CD4-positive, alpha-beta memory T cell (primary cell): ENCODE measurements at places on chromosomes 1 and 21.

DNA sequence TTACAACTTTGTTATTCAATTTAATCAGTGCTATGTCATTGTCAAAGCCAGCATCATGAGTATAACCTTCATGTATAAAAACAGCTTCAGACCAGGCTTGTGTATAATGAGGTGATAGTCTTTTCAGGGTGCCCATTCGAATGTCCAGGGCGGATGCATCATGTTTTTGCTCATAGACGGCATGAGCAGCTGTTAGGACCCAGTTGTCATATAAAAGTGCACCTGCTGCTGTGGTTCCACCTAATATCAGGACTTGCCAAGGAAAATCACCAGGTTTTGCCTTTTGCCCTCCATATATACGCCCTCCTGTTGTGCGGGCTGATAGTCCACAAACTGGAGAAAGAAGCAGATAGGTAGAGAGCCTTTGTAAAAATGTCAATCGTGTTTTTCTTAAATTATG is 14.9 kb downstream of the TARDBP start:
- DNase-seq, result no peak

DNA sequence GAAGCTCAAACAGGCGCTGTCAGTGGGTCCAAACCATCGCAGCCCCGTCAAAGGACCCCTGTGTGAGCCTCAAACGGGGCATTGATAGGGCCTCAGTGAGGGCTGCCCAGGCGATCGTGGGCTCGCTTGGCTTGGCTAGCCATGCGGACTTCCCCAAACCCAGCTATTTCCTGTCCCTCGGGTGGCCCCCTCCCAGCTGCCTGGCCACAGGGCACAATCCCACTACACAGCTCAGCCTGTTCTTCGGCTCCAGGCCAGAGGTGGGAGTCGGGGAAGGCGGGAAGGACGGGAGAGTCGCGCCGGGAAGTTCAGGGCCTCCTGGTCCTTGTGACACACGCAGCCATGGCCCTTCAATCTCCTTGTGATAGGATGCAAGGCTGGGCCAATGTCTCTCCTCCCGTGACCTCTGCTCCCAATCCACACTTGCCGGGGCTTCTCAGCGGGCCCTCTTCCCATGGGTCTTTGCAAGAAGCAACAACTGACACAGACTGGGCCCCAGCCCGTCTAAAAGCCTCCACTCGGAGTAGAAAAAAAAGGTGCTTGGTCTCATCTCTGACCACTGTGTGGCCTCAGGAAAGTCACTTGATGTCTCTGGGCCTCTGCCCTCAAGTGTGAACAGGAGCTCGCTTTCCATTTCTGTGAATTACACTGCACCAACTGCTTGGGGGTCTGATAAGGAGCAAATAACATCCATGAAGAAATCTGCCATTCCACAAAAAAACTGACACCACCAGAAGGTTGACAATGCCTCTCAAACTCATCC is 7.1 kb upstream of the MATN1 start:
- no peak for DNase-seq

GRCh38 chr1:245290836-245291235 is 136.1 kb downstream of the KIF26B start:
- no peak for DNase-seq

- DNase-seq, result no peak
These were observed 6.5 kb downstream of the AK5 start for GRCh38 chr1:77288275-77288674.

- DNase-seq, result no peak
These were observed 161.4 kb upstream of the ARHGEF16 start for GRCh38 chr1:3292868-3293562.

DNA sequence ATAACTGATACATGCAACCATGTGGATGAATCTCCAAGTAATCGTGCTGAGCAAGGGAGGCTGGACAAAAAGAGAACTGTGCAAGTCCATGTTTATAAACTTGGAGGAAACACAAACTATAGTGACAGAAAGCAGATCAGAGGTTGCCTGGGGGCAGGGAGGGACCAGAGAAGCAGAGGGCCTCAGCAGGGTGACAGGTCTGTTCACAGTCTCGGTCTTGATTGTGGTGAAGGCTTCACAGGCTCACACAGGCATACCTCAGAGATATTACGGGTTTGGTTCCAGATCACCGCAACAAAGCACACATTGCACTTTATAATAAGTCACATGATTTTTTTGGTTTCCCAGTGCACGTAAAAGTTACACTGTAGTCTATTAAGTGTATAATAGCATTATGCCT is 28.5 kb downstream of the ACOT7 start:
- DNase-seq, result peak; percentile 73

GRCh38 chr1:169235568-169235967 is 129.1 kb downstream of the ATP1B1 start:
- no peak for DNase-seq

DNA sequence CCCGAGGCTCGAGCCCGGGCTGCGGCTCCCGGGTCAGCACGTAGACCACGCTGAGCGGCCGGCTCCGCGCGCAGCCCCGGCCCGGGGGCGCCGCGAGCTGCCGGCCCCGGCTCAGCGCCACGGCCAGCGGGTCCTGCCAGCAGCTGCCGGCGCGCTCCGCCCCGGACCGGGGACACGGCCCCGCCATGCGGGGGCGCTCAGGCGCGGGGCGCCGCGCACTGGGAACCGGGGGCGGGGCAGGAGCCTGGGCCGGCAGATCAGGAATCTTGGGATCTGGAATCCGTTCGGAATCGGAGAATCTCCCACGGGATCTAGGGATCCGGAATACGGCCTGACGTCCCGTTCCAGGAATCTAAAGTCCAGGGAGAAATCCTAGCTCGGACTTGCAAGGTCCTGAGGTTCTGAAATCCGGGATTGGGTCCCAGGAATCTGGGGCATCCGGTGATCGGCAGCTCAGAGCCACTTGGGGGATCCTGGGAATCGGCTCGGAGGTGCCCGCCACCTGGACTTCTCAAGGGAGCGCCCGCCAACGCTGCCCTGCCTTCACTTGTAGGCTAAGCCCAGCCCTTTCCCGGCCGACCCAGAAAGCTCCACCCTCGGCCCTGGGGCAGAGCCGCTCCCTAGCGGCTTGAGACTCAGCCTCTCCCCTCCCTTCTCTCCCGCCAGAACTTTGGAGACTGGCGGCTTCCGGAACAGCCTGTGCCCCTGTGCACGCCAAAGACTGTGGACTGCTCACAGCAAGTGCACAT is at the start of gene MAP3K6:
MAP3K6 (minus strand) TSS at position 551 of the 749 bp plus-strand sequence; CDS start at position 187, 364 bp downstream.
- DNase-seq, result peak; percentile 33

- no peak for DNase-seq
These were observed 40.0 kb downstream of the S1PR1 start for GRCh38 chr1:101276818-101277217.

GRCh38 chr1:119771016-119771415 is 2.3 kb upstream of the HMGCS2 start:
- DNase-seq, result no peak

DNA sequence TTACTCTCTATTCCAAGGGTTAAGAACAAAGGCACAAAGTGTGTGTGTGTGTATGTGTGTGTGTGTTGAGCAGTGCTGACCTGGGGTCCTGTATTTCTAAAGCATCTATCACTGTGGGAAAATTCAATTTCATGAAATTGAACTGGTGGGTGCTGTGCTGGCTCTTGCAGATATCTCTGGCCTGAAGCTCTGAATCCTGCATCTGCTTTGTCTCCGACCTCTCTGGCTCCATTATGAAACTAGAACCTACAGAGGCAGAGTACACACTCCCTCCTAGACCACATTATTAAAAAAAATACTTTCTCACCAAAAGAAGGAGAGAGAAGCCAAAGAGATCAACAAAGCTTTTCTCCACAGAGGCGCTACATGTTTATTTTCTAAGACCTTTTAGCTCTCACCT is 88.4 kb upstream of the PDE4B start:
- no peak for DNase-seq

GRCh38 chr1:10773851-10774614 is 22.4 kb downstream of the CASZ1 start:
- no peak for DNase-seq

GRCh38 chr1:85048296-85049064 is at the start of gene MCOLN3:
Gene MCOLN3 (minus strand): TSS chr1:85048500. CDS start chr1:85045360, 3,140 bp downstream.
- DNase-seq, result peak; percentile 20

- no peak for DNase-seq
These were observed 147.8 kb downstream of the TNFSF18 start for GRCh38 chr1:172902861-172903381.

GRCh38 chr1:7470904-7471638 is 300.0 kb upstream of the VAMP3 start:
- DNase-seq, result no peak
